ENCODE measurements at places on chromosomes 2 and 18.

DNA sequence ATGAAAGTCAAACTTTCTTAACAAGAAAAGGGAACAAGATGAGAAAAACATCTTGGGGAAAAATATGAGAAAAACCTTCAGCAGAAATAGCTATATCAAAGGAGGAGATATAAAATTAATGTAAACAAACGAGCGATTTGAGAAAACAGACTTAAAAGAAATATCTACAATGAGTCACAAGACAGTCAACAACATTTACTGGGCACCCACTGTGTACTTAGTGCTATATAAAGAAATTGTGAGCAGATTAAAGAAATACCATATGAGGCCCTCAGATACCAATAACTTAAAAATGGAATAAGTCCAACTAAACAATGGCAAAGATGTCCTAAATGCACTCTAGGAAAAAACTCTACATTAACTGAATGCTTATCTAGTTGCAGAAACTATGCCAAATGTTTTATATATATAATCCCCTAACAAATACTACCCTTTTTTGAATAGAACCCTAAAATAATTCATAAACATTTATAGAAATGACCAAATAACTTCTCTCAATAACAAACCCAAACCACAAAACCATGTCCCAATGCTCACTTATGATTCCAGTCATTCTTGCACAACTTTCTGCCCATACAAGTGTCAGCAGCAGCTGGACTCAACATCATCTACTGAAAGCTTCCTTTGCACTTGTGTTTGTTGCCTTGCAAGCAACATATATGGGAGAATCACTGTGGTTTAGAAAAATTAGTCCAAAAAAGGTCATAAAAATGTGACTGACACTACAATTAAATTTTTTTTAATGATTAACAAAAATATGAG lies 83.5 kb downstream of the COBLL1 start:
- no peak for DNase-seq

- DNase-seq = no peak
Measured at GRCh38 chr2:225488743-225489142, 89.2 kb downstream of the NYAP2 start.

- no peak for DNase-seq
Measured at GRCh38 chr2:100962366-100963025, 39.6 kb upstream of the RPL31 start.

- no peak for DNase-seq
Measured at GRCh38 chr18:1751249-1751648, 820.1 kb downstream of the METTL4 start.

Data from stimulated activated CD8-positive, alpha-beta memory T cell treated with anti-CD3 and anti-CD28 coated beads, Interleukin-15, amount 100 ng/mL, for 24 hours (primary cell).